Uterus (tissue), 4 donors: ENCODE measurements at places on chromosomes 6 and 20. TPM values are rescaled to one million over a fixed set of nuclear protein-coding genes. Genes with fewer than 3 reads are reported as not detected.

- no peak for DNase-seq
These were observed 26.5 kb upstream of the GFOD1 start for GRCh38 chr6:13513626-13514502.

GRCh38 chr20:22159276-22159675 is 425.1 kb downstream of the FOXA2 start:
- no peak for DNase-seq

DNA sequence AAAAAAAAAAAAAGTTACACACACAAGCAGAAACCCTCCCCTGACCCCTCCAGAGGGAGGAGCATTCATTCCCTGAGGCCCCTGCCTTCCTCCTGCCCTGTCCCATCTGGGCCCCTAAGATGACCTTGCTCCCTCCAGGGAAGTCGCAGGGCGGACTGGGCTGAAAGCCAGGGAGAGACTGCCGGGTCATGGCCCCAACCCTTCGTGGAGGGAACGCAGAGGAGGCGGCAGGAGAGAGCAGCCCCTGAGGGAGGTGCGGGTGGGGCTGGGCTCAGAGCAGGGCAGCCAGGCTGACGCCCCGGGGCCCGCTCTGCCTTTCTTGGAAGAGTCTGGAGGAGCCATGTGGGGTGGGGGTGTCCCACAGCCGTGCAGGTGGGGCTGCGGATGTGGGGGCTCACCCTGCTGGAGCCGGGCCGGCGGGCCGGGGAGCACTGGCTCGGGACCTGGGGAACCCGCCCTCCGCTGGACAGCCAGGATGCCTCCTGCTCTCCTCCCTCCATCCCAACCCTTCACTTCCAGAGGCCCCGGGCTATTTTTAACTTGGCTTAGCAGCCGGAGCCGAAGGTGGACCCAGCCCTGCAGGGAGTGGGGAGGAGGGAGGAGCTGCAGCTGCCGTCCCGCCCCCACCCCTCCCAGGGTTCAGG is 15.0 kb upstream of the ABHD16B start:
- DNase-seq: no peak

DNA sequence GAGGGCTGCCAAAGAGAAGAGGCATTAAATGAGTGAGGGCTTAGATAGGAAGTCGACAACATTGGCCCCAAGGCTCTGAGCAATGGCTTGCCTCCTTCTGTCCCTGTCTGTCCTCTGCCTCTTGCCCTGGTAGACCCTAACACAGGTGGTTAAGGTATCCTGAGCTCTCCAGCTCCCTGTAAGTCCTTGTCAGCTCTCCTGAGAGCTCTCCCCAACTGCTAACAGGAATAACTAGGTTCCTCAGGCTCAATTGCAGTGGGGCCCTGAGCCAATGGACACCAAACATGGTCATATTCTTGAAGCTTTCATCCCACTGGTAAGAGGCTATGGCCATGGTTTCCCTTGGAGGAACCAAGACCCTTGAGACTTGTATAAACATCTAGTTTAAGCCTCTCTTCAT is 5.0 kb upstream of the CPNE1 start:
- no peak for DNase-seq

DNA sequence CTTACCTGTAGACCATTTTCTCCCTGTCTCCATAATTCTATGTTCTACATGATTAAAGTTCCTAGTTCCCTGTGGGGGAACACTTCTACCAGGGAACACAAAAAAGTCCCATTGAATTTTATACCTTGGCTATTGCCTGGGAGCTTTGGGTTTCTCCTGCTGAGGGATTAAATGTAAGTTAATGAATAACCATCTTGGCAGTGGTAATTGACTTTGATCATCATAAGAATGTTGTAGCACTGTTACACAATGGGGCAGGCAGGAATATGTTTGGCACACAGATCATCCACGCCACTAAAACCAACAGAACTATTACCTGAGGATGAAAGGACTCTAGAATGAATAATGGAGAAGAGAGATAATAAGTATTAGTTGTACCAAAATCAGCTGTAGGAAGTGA is 1106.2 kb upstream of the GJE1 start:
- DNase-seq: no peak

DNA sequence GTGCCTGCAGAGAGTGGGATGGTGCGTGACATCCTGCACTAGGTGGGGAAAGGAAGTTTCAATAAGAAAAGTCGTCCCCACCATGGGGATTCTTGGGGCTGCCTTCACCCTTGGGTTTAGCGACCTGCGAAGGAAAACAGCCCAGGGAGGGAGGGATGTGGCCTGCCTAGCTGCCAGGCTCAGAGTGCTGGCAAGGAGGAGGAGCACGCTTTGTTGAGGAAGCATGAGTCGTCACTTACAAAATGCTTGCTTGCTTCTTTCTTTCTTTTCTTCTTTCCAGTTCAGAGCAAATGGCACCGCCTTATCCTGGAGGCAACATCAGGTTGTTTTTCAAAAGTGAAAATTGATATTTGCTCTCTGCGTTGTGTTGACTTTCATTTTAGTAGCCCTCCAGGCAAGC is 123.2 kb downstream of the TFAP2C start:
- no peak for DNase-seq

The HLA-DRB5 gene
- total RNA-seq: 0.76 TPM

The SMLR1 gene
- total RNA-seq: not detected

- no peak for DNase-seq
These were observed 61.8 kb upstream of the PLEKHG1 start for GRCh38 chr6:150537893-150538292.

DNA sequence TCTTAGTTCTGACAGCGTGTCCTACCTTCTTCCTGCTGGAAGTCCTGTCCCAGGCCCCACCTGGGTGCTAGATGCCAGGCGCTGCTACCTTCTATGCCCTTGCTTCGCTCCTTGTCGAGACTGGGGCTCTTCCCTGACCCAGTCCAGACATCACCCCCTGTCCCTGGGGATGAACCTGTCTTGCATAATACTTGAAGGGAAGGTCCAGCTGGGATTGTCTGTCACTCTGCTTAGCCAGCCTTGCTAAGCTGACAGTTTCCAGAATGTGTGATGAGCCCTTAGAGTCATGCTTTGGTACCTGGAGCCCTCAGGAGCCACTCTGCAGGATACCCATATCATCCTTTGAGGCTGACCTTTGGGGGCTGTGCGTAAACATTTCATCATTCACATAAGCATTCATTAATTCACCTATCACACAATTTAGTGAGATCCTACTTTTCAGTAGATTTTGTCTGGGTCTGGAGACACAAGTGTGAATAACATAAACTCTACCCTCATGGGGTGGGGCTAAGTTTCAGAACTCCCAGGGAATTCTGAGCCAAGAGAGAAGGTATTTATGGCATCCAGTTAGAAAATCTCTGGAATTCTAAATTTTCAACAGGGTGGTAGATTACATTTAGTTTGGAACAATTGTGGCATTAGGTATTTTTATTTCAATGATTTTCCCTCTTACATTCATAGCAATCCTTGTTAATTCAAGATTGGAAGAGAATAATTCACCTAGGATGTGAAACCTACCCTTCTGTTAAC is 151.1 kb upstream of the HDAC2 start:
- DNase-seq: no peak

GRCh38 chr6:33771146-33772081 is 17.5 kb downstream of the LEMD2 start:
- peak; percentile 83 for DNase-seq

The PRR18 gene
- total RNA-seq: not detected

- no peak for DNase-seq
These were observed 65.2 kb upstream of the RSPO3 start for GRCh38 chr6:127053032-127053874.

DNA sequence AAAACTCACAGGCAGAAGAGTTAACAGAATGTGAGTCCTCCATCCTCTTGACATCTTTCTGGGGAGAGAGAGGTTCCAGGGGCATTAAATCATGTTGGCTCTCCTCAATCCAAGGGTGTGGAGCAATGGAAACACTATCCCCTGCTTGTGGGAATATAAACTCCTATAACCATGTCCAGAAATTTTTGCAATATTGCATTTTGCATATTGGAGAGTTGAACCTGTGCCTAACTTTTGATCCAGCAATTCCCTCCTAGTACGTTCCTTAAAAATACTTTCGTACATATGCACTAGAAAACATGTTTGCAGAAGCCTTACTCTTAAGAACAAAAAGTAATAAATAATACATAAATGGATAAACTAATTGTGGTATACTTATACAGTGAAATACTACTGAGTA is 56.3 kb upstream of the FAM184A start:
- no peak for DNase-seq

The TMEM217 gene
- total RNA-seq: not detected

DNA sequence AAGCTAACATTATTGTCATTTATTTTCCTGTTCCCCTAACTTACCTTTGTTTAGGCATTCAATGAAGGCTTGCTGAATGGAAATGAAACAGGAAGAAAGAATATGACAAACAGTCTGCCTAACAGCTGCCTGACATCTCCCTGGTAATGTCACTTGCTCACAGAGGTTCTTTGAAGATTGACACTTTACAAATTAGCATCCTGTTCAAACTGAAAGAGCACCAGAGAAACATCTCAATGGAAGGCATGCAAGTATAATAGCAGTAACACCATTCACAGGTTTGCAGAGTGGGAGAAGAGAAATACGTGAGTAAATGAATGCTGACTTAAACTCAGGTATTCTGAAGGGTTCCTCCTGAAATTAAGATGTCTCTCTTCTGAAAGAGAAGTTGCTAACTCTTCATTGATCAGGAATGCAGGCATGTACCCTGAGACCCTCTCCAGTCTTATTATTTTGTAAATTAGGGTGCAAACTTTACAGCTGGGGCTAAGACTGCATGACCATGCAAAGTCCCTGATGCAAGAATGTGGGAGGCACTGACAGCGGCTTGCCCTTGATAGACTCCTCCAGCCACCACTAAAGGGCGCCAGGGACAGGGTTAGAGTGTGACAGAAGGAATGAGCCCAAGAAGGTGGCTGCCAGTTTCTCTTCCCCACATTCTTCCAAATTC is 1.3 kb upstream of the SMLR1 start:
- DNase-seq: no peak

GRCh38 chr6:131023834-131024504 is 39.1 kb downstream of the EPB41L2 start:
- DNase-seq: no peak

The TCF21 gene
- 9.1 TPM for total RNA-seq

DNA sequence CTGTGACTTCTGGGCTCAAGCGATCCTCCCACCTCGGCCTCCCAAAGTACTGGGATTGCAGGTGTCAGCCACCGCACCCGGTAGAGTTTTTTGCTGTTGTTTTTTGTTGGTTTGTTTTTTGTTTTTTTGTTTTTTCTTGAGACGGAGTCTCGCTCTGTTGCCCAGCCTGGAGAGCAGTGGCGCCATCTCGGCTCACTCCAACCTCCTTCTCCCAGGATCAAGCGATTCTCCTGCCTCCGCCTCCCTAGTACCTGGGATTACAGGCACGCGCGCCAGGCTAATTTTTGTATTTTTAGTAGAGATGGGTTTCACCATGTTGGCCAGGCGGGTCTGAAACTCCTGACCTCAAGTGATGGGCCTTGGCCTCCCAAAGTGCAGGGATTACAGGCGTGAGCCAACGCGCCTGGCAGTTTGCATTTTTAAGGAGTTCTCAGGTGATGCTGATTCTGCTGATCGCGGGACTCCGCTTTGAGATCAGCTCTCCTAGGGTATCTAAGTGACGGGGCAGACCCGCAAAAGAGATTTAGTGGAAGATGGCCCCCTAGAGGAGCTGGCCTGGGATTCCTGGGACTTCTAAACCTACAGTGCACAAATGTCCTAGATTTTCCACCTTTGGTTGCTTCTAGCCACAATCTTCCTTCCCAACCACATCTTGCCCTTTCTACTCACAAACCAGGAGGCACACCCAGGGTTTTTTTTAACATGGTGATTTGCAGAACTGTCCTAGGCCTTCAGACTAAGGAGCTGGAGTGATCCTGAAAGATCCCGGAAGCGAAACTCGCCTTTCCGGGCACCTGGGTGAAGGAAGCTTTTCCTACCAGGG is 45.2 kb downstream of the DPPA5 start:
- DNase-seq: no peak

DNA sequence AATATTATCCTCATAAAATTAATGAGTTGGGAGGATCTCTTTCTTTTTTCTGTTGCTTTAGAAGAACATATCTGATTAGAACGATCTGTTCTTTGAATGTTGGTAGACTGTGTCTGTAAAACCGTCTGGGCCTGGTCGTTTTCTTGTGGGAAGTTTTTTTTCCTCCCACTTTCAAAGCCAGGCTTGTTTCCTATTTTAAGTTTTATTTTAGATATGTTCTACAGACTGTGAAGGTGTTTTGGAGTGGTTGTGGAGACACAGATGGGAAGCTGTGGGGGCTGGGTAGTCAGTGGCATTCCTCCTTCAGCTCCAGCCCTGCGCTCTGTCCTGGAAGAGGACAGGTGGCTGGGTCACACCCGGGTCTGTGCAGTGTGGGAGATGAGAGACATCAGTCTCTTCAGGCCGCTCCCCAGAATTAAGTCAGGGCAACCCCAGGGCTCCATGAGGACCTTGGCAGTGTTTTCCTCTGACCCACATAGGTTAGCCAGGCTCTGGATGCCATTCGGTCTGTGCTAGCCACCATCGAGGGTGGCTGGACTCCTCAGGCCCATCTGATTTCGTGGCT is 92.0 kb upstream of the SCP2D1 start:
- DNase-seq: peak; percentile 72

DNA sequence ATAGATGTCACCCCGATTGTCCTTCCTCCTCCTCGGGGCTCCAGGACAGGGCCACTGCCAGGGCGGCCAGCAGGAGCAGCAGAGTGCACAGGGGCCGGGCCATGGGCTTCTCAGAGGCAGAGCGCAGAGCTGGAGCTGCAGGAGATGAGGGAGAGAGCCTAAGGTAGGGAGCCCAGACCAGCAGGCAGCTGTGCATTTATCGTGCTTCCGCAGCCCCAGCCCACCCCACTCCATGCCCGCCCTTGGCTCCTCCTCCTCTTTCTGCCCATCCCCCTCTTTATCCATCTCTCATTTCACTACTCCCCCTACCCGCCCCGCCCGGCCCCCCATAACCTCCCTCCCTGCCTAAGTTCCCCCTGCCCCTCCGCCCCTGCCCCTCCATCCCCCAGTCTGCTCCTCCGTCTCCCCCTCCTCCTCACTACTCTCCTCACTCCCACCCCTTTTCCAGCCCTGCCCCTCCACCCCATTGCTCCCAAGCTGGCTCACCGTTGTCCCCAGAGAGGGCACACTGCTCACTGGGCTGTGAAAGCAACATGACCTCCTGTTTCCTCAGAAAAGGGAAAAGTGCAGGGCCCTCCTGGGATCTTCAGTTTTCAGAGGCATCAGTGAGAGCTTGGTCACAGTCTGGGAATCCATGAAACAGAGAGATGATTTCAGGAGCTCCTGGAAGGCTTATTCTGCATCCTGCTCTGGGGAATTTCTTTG is 25.5 kb upstream of the CST1 start:
- no peak for DNase-seq

The WFDC10B gene
- total RNA-seq: not detected

DNA sequence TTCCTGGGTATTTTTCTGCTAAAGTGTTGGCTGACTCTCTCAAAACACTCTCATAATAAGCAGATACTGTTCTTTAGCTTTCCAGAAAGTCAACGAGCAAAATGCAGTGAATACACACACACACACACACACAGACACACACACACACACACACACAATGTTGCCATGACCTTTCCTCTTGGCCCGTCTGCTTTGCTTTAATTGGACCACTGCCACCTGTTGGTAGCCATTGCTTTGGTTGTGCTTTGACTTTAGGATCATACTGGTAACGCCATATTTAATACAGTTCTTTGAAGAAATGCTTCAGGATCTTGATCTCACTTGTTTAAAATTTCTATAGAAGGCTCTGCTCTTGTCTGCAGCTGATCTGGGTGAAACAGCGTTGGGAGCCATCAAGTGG is 4.4 kb downstream of the FIG4 start:
- no peak for DNase-seq
